Mesothelial cell of epicardium (in vitro differentiated cells): ENCODE measurements at places on chromosomes 5 and 9. TPM values are rescaled to one million over a fixed set of nuclear protein-coding genes. Genes with fewer than 3 reads are reported as not detected.

DNA sequence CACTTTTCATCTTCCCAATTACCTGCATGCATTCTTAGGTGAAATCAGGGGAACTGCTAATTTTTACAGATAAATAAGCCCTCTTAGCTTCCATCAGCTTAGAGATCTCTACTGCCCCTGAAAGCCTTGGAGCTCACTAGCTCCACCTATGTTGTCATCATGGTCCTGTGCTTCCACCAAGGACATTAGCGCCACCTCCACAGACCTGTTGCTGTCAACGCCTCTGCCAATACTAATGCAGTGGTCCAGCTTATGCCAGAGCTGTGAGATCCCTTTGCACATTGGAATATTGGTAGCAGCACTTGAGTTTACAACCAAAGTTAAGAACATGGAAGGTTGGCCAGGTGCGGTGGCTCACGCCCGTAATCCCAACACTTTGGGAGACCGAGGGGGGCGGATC, 7.7 kb upstream of the SHISAL2B start:
- no peak for DNase-seq

DNA sequence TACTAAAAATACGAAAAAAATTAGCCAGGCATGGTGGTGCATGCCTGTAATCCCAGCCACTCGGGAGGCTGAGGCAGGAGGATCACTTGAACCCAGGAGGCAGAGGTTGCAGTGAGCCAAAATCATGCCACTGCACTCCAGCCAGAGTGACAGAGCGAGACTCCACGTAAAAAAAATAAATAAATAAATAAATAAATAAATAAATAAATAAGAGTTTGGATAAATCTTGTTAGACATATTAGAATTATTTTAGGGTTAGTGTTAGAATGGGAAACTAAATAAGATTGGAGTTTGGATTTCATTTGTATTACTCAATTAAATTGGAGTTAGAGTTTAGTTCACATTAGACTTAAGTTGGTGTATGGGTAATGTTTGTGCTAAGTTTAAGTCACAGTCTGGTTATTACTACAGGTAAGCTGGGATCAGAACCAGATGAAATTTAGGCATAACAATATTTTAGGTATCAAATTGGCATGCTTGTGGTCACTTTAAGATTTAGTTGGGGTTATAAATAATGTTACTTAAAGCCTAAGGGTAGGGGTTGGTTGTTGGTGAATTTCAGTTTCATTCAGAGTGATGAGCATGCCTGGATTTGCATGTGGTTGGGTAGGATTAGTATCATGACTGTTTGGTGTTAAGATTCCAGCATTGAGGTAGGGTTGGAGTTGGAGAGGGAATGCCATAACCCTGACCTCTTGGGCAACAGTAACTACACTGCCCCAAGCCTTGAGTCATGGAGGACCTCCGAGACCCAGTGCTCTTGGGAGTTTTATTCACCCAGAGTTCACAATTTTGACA, 3.3 kb downstream of the OR5C1 start:
- no peak for DNase-seq

- DNase-seq = no peak
These were observed 80.8 kb downstream of the ARRDC3 start for GRCh38 chr5:91302305-91302704.

Gene TMEM38B
- 12.3 to 14.8 TPM (median 14.1 TPM) in 3 replicates for total RNA-seq

Gene TJP2
- 56.5 to 58.0 TPM (median 57.9 TPM) in 3 replicates for total RNA-seq

- DNase-seq = no peak
These were observed 489.2 kb downstream of the KDM4C start for GRCh38 chr9:7246917-7247522.

Gene LECT2
- not detected in 3 replicates for total RNA-seq
